ENCODE measurements at places on chromosomes 5 and 9.

- DNase-seq = no peak
Observed at GRCh38 chr5:62007457-62007856, 298.5 kb upstream of the KIF2A start.

DNA sequence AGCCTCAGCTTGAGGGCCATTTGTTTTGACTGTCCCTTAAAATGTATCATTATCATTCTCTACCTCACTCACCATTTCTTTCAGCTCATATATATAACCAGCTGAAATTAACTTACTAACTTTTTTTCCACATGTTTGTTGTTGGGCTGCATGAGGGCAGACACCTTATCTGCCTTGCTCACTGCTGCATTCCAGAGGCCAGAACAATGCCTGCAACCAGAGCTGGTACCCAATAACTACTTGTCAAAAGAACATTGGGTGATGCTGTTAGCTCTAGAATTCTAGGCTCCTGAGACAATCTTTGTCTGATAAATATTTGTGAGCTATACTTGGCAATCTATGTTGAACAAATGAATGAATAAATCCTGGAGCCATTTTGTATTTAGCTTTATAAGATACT, 68.3 kb downstream of the HTR4 start:
- no peak for DNase-seq

DNA sequence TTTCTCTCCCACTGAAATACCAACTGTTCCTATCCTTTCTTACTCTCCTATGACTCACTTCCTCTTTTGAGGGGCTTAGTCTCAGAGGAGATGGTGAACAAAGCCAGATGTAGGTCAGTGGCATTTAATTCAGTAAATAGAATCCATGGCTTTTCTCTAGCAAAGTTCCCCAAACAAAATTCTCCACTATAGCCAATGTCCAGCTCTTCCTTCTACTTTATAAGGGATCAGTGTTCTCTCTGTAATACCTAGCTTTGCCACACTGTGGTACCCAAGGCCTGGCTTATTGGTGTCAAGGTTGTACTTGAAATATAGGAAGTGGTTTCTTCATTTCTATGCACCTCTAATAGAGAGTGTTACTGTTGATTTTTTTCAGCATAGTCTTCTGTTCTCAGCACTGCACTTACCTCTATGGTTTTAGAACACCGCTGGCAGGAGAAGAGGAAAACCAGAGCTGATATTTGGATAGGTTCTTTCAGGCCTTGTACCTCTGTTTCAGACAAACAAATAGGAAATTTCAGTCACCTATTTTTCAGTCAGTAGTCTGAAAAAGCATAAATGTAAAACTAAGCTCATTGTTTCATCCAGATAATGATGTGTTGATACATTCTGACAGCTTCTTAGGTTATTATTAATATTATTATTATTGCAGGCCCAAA, 40.6 kb upstream of the ITGA2 start:
- DNase-seq = no peak

- no peak for DNase-seq
Observed at GRCh38 chr5:139637438-139638089, 10.6 kb upstream of the CXXC5 start.

- DNase-seq = no peak
Observed at GRCh38 chr5:74976651-74977050, 75.7 kb downstream of the GCNT4 start.

GRCh38 chr9:18075253-18075952, 398.6 kb upstream of the ADAMTSL1 start:
- DNase-seq = no peak

DNA sequence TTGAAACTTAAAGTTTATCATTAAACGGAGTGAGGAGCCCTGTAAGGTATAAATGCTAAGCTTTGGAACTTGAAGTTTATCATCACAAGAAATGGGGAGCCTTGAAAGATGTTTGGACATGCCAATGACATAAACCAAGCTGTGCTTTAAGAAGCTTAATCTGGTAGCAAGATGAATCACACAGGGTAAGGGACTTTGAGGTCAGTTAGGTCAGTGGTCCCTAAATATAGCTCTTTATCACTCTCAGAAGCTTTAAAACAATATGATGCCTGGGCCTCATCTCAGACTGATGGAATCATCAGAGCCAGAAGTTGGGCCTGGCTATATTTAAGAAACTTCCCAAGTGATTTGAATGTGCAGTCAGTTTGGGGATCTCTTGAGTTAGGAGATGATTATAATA, 85.7 kb downstream of the TNC start:
- no peak for DNase-seq

DNA sequence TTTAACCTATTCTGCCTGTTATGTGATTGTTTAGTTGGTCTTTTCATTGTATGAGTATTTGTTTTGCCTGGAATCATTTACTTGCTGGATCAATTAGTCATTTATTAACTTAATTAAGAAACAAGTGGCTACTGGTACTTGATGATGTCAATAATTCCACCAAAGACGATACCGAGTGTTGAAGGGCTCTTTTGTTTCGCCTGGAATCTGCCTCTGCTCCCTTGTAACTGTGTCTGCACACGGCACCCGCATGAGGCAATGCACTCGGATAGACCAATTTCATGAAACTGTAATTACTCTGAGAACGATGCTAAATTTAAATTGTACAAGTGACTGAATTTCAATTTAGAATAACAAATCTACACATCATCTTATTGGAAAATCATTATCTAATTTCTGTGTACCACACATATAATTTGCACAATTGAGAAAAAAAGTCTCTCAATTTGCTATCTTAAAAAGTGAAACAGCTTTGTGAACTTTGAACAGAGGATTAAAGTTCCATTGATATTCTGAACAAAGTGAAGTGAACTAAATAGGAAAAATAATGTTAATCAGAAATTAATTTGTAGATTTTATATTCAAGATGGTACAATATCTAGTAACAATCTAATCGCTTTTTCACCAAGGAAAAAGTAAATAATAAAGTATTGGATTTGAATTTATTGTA, 143.2 kb downstream of the CTNND2 start:
- DNase-seq = no peak

DNA sequence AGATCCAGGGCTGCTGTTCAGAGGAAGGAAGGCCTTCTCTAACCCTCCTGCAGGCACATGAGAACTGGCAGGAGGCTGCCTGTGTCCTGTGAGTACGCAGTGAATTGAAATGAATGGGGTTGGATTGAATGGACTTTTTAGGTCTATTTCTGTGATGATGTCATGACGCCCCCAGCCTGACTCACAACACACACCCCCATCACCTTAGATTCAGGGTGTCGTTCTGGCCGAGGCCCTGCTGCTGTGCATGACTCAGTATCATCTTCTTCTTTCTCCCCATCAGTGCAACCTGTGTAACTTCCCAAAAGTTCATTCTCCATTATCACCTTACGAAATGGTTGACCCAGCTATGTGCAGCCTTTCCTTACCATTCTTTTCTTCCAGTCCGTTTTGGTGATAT, 5.4 kb downstream of the PCAT7 start:
- DNase-seq = no peak

DNA sequence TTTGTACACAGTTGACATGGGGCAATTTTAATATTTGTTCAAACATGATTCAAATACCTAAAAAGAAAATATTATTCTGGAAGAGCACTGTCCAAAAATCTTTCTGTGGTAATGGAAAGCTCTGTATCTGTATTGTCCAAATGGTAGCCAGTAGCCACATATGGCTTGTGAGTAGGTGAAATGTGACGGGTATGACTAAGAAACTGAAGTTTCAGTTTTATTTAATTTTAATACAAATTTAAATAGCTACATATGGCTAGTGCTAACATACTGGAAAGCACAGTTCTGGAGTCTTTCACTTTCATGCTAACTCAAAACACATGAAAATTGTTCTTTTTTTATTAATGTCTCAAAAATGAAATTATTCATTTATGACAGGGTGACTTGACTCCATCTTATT, 132.6 kb downstream of the PLK2 start:
- DNase-seq = no peak

DNA sequence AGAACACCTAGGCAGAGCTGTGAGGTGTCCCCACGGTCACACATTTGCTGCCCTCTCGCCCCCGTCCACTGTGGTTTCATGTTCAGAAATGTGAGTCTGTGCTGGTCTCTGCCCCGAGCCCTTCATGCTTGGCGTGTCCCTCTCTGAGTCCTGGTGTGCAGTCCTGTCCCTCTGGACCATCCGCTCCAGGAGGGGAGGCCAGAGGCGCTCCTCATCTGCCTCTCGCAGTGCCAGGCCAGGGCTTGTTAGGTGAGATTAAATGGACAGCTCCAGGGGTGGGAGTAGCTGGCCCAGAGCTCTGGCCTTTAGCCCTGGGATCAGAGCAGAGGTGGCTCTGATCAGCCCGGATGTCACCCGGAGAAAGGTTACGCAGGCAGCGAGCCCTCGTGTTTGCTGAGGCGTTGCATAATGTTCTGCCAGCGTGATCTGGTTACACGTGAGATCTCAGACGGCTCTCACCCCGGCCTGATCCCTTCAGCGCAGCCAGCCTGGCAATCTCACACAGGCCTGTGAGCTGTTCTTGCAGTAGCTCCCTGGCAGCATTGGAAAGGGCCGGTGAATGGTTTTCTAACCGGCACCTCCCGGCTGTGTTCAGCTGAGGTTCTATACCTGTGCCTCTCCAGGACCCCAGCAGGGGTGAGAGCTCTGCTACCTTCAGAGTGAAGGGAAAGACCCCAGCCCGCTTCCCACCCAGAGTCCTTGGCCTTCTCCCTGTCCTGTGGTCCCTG, 24.5 kb downstream of the PTGES2 start:
- DNase-seq = no peak

- no peak for DNase-seq
Observed at GRCh38 chr5:97131139-97131710, 11.2 kb downstream of the LIX1 start.

- no peak for DNase-seq
Observed at GRCh38 chr9:546797-547223, 294.7 kb upstream of the DMRT1 start.

GRCh38 chr9:78121488-78121887, 89.9 kb upstream of the GNAQ start:
- peak; percentile 18 for DNase-seq

- no peak for DNase-seq
Observed at GRCh38 chr5:17289681-17290539, 72.5 kb downstream of the BASP1 start.

GRCh38 chr5:133457439-133458355, 154.6 kb downstream of the FSTL4 start:
- DNase-seq = no peak

GRCh38 chr9:34611811-34612787, at the start of gene RPP25L:
Gene RPP25L, minus strand, starts transcription at chr9:34612097. Its CDS starts 801 bp downstream, at chr9:34611296.
- peak; percentile 68 for DNase-seq

- DNase-seq = no peak
Observed at GRCh38 chr5:33817301-33817700, 74.5 kb downstream of the ADAMTS12 start.

DNA sequence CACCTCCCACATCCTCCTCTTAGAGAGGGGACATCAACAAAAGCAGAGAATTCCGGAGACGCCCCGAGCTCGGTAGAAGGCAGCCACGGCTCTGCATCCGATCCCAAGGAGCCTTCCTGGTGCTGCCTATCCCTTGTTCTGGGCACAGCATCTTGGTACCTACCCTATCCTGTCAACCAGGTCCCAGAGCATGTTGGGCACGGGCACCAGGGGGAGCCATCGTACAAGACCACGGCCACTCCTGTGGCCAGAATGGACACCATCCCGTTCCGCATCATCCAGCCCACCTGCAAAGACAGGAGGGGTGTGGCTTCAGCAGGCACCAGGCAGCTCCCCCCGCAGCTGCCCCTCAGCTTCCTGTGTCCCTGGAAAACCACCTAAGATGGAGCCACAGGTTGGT, 62.7 kb upstream of the ZNF354A start:
- DNase-seq = no peak

- DNase-seq = no peak
Observed at GRCh38 chr5:110965773-110966581, 105.5 kb upstream of the TSLP start.

DNA sequence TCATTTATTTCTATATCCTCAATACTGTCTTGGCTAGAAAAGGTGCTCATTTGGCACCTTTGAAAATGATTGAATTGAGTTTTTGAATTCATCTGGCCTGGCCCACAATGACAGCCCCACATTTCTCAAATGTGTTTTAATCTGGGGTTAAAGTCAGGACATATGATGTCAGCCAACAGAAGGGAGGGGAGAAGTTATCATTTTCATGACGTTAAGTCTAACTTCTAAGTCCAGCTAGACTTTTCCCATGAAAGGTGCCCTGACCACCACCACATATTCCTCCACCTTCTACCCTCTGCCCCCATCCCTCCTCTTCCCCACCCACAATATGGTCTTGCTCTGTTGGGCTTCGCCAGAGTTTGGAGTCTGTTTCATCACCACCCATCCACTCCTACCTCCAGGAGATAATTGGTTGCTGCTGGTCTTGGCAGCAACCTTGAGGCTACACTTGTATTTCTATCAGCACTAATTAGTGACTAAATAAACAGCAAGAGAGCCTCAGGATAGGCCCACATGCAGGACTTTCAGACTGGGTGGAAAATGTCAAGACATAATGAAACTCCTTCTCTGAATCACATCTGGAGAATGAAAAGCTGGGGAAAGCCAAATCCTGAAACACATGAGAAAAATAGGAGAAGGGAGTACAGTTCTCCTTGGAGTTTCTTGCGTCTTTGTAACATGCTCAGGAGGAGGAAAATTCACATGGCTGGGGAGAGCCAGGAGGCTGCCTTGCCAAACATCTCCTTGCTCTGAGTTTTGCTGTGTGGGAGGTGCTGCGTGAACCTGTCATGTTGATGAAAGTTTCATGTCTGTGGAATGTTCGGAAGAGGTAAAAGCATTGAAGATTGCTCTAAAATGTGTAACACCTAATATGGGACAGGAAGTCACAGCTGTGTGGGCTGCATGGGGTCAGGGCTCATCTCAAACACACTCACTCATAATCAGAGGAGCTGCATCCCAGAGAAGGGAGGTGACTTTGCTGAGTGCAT, 544.7 kb upstream of the KLF4 start:
- DNase-seq = no peak

DNA sequence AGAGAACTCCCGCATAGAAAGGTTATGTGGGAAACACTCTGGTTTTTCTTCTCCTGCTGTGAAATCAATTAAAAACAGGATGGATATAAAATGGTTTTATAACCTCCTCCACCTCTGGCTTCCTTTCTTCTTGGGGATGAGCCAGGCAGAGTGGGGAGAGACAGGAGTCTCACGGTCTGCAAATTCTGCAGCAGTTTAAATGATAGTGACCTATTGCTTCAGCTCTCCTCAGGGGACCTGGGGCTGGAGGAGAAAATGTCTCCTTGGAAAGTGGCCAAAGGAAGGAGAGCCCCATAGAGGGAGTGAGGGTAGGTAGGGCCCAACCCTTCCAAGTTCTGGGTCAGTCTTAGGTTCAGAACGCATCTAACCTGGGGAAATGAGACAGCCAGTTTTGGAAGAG, 118.8 kb downstream of the MTX3 start:
- DNase-seq = no peak

All from stimulated activated CD8-positive, alpha-beta memory T cell treated with anti-CD3 and anti-CD28 coated beads, Interleukin-4, amount 100 ng/mL, for 1 hour (primary cell).